Thoracic aorta (tissue), 2 donors: ENCODE measurements at places on chromosomes 7 and 10.

GRCh38 chr10:123755061-123755460, 88.9 kb downstream of the GPR26 start:
- no peak overlapping the region for H3K4me3 ChIP-seq
- no peak for DNase-seq
- no peaks in the 10 kb centered on the region for H3K27me3 ChIP-seq
- no peaks in the 10 kb centered on the region for H3K4me1 ChIP-seq
- H3K27ac ChIP-seq: no peak overlapping the region

GRCh38 chr10:46169736-46170135, 117.1 kb upstream of the ANTXRL start:
- H3K4me1 ChIP-seq: no peaks in the 10 kb centered on the region
- no peak for DNase-seq
- no peak overlapping the region for H3K27ac ChIP-seq
- H3K4me3 ChIP-seq: no peak overlapping the region
- no peaks in the 10 kb centered on the region for H3K36me3 ChIP-seq

DNA sequence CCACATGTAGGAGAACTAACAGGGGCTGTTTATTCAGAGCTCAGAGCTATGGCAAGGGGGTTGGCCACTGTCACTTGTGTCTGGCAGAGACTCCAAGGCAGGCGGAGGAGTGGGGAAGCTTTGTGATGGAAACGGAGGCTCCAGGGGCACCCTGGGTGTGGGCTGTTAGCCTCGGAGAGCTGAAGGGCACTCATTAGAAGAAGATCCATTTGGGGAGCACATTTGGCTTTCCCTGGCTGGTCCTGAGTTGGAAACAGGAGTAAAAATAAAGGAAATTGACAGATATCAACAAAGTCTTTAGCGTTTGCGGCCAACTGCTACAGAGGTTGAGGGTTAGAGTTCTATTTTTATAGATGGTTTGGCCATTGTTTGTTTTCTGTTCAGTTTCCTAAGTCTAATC, 288.3 kb upstream of the MKI67 start:
- DNase-seq: no peak
- no peaks in the 10 kb centered on the region for H3K4me1 ChIP-seq
- no peak overlapping the region for H3K27ac ChIP-seq
- H3K4me3 ChIP-seq: no peak overlapping the region
- H3K27me3 ChIP-seq: no peaks in the 10 kb centered on the region
- no peaks in the 10 kb centered on the region for H3K36me3 ChIP-seq

- H3K27ac ChIP-seq: no peak overlapping the region
- H3K4me3 ChIP-seq: no peak overlapping the region
- no peak for DNase-seq
- H3K27me3 ChIP-seq: no peaks in the 10 kb centered on the region
These were observed 10.9 kb downstream of the MARVELD1 start for GRCh38 chr10:97724341-97724941.

- no peaks in the 10 kb centered on the region for H3K27me3 ChIP-seq
These were observed 55.0 kb downstream of the LRRC17 start for GRCh38 chr7:102967798-102968197.

- no peaks in the 10 kb centered on the region for H3K36me3 ChIP-seq
- H3K4me3 ChIP-seq: no peak overlapping the region
- H3K4me1 ChIP-seq: no peaks in the 10 kb centered on the region
These were observed 28.7 kb downstream of the NUP42 start for GRCh38 chr7:23210506-23210905.

DNA sequence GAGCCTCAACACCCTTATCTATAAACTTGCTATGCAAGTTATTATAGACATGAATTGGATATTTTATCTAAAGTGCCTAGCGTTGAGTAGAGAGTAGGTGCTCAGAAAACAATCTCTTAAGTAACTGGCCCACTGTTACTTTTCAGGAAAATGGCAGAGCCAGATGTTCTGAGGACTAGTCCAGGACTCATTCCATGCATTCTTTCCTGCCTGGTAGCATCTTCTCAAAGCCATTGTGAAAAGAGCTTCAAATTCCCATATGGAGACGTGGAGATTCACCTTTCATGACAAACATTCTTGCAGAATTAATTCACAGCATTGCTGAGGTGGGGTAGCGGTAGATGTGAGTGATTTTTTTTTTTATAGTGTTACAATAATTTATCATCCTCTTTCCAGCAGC, 35.9 kb upstream of the ITPRID1 start:
- H3K36me3 ChIP-seq: no peaks in the 10 kb centered on the region
- DNase-seq: no peak
- H3K4me3 ChIP-seq: no peak overlapping the region
- H3K27me3 ChIP-seq: no peaks in the 10 kb centered on the region
- no peak overlapping the region for H3K27ac ChIP-seq

DNA sequence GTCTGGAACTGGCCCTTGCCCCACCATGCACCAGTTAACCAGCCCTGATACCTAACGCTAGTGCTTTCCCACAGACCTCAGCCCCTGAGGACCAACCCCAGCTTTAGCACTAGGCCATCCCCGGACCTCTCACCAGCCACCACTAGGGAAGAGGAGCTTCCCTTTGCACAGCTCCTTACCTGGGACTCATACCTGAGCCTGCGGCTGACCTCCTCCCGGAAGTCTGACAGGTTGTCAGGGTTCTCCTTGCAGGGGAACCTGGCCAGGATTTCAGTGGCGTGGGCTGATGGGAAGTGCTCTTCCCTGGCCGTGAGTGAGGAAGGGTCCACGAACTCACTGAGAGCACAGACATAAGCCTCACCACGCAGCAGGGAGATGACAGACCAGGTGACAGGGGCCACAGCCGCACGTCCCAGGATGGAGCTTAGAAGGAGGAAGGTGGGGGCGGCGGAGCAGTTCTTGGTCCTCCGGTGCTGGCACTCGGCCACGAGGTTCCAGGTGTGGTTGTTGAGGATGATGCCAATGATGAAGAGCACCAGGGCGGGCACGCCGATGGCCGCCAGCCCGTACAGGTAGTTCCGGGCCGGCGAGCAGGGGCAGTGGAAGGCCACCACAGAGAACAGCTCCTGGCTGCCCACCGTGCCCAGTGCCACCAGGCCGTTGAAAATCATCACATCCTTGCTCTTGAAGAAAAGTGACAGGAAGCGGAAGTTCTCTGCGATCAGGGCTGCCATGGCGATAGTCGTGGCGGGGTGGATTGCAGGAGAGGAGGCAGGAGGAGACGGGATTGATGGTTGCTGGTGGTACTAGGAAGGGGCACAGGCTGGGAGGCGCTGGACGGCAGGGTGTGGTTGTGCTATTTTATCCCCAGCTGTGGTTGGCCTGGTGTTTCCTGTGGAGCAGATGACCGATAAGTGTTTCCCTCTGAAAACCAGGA, 2.7 kb downstream of the CALHM2 start:
- H3K27me3 ChIP-seq: no peaks in the 10 kb centered on the region
- peaks cover 68% of the 10 kb centered on the region for H3K4me1 ChIP-seq
- peak overlapping the region; percentile 93 for H3K27ac ChIP-seq
- H3K36me3 ChIP-seq: peaks cover 30% of the 10 kb centered on the region
- H3K4me3 ChIP-seq: peak overlapping the region; percentile 91
- no peak for DNase-seq

DNA sequence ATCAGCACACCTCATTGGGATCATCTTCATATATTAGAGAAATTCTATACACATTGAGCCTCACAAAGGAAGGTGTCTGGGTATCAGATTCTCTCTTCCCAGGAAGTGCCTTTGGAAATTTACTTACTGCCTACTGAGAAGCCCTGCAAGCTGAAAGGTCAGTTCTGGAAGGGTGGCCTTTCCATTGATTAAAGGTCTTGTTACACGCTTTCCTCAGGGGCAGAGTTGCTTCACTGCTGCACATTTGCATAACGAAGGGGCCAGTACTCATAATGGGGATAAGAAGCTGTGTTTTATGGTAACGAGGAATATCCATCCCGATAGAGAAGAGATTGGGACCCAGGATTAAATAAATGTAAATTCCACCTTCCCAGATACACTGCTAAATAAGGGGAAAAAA, 19.4 kb upstream of the IL15RA start:
- no peak overlapping the region for H3K4me3 ChIP-seq
- no peaks in the 10 kb centered on the region for H3K36me3 ChIP-seq
- DNase-seq: no peak
- H3K4me1 ChIP-seq: no peaks in the 10 kb centered on the region
- H3K27me3 ChIP-seq: no peaks in the 10 kb centered on the region
- no peak overlapping the region for H3K27ac ChIP-seq

DNA sequence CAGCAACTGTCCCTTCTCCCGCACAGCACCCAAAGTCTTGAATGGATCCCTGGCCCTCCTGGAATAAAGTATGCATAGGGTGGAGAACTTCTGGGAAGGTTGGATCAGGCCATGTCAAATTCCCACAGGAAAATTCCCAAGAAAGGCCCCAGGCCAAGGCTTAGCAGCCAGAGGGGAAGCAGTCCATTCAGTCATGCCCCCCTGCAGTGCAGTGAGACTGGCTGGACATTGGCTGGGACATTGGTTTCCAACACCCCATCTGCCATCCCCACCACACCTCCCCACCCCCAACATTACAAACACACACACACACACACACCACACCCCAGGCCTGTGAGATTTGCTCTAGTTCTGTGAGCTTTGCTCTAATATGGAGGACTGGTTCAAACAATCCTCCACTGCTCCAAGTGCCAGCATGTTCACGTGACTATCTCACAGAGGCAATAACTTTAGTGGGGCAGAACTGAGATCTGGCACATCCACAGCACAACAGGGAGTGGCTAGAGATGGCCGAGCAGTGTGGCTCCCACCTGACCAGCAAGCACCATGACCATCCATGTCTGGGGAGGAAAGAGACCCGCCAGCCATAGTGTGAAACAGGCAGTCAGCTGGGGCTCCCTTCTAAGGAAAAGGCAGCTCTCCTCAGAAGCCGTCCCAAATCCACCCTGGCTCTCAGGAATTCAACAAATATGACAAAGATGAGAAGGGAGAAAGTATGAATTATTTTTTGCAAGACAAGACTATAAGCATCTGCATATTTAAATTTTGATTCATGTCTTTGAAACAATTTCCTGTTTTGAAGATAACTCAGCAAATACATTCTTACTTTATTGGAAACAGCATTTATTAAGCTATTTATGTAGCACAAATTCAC, 6.7 kb upstream of the FAM170B start:
- DNase-seq: no peak
- no peak overlapping the region for H3K4me3 ChIP-seq
- no peaks in the 10 kb centered on the region for H3K27me3 ChIP-seq
- no peaks in the 10 kb centered on the region for H3K36me3 ChIP-seq
- H3K4me1 ChIP-seq: peaks cover 13% of the 10 kb centered on the region
- peak overlapping the region; percentile 8 for H3K27ac ChIP-seq

- H3K27me3 ChIP-seq: no peaks in the 10 kb centered on the region
- H3K36me3 ChIP-seq: no peaks in the 10 kb centered on the region
- H3K27ac ChIP-seq: no peak overlapping the region
- H3K4me3 ChIP-seq: no peak overlapping the region
These were observed 236.1 kb downstream of the RNLS start for GRCh38 chr10:88347022-88347421.

GRCh38 chr7:122467661-122468449, 163.3 kb upstream of the FEZF1 start:
- DNase-seq: no peak
- H3K4me3 ChIP-seq: no peak overlapping the region
- H3K36me3 ChIP-seq: no peaks in the 10 kb centered on the region

GRCh38 chr7:134811765-134812164, 32.3 kb downstream of the CALD1 start:
- no peak for DNase-seq
- peaks cover 71% of the 10 kb centered on the region for H3K4me1 ChIP-seq
- no peaks in the 10 kb centered on the region for H3K36me3 ChIP-seq
- peak overlapping the region; percentile 51 for H3K27ac ChIP-seq
- peak overlapping the region; percentile 5 for H3K4me3 ChIP-seq
- H3K27me3 ChIP-seq: no peaks in the 10 kb centered on the region

DNA sequence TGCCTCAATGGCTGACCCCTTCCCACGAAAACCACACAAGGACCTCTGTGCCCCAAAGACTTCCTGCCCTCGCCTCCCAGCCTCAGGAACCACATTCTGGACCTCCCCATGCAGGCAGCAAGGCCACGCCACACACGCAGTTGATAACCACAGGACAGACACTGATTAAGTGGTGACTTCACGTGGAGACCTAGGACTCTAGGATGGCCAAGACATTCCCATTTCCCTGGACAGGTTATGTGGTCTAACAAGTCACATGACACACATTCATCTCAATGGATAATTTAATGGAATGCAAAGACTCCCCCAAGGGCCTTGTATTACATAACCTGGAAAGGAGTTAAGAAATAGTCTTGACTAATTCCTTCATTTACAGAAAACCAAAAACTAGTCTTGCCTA, 110.2 kb downstream of the LARP4B start:
- H3K4me3 ChIP-seq: no peak overlapping the region
- H3K4me1 ChIP-seq: no peaks in the 10 kb centered on the region

DNA sequence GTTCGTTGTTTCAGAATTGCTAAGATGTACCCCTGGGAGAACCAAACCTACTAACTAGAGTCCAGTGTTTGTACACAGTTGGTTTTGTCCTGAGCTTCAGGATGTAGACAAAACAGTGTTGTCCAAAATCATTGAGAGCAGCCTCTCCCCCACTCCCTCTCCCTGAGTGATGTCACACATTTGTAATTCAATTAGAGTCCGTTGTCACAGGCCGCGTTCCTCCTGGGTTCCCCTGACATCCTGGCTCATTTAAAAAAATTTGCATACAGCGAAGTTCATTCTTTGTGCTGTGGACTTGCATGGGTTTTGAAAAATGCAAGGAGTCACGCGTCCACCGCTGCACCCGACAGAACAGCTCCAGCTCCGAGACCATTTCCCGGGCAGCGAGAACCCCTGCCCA, 10.3 kb downstream of the GRIFIN start:
- H3K27ac ChIP-seq: no peak overlapping the region
- no peak for DNase-seq
- H3K4me3 ChIP-seq: no peak overlapping the region

DNA sequence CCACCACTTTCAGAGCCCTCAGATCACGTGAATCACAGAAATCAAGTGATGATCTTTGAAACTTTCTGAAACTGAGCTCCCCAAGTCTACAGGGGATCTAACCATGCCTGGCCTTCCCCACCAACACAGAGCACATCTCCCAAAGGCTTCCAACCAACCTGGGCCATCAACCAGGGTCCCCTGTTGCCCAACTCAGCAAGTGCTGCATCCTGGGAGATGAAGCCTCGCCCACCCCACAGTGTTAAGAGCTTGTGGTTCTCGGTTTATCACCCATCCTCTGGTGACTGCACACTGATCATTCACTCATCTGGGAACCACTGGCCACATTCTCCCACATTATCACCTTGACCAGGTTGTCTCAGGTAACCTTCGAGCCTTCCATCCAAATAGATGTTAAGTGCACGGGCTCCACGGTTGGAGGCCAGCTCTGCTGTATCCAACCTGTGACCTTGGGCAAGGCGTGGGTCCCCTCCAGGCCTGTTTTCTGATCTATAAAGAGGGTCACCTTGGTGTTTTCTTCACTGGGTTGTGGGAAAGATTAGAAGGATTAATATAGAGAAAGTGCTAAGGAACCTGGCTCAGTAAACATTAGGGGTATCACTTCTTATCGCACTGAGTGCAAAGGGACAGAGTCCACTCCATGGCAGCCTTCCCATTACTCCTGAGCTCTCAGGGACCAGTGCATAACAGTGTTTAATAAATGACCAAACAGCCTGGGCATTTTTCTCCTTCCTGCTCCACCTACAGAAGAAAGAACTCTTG, 3.6 kb downstream of the ZNF488 start:
- H3K4me1 ChIP-seq: no peaks in the 10 kb centered on the region
- no peaks in the 10 kb centered on the region for H3K27me3 ChIP-seq
- H3K27ac ChIP-seq: no peak overlapping the region
- no peaks in the 10 kb centered on the region for H3K36me3 ChIP-seq
